ENCODE measurements at places on chromosomes 4 and X.

DNA sequence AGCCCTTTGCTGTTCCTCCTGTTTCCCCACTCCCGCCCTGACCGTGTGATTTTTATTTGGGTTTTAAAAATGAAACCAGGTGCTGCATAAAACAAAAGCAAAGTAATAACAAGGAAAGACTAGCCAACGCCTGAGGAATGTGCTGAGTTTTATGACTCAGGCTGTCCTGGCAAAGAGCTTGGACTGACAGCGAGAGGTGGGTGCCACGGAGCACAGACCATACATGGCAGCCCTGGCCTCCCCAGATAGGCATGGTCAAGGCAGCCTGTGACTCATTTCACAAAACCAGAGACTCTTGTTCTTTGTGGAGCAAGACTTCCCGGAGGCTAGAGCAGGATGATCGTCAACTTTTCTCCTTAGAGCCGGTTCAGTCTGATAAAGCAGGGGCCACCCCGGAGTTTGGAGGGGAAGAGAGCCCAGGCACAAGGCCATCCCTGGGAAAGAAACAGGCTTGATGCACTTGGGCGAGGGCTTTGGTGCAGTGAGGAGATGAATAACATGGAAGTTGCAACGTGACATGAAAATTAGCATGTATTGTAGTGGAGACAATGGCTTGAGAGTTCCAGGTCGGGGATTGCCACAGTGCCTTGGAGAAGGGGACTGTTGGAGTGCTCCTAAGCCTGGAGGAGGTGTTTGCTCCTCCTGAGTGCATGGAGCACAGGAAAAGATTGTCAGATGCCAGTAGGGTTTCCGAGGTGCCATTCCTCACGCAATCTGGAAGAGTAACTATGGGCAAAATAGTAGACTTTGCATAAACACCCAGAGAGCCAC, 54.8 kb downstream of the C4orf51 start:
- no peak for DNase-seq

DNA sequence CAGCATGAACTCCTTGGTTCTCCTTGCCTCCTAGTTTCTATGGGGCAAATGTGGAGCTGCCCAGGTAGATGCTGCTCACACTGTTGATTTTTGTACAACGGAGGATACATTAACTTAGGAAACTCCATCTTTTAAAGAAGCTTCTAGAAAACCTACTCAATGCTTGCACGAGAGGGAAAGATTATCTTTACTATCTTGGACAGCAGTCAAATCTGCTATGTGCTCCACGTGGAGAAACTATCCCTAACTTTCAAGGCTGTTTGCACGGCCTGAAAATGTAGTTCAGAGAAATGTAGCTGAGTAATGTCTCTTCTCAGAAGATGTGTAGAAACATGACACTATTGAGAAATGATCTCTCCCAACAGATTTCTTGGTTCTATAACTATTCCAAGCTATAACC, 1530.9 kb upstream of the PABPC4L start:
- DNase-seq: no peak

GRCh38 chrX:153971450-153972367, at the start of gene HCFC1:
TSS of gene HCFC1 (minus strand) at chrX:153971818. CDS start at chrX:153970840, 978 bp downstream.
- peak; percentile 79 for DNase-seq

GRCh38 chr4:8770518-8771257, 101.0 kb downstream of the HMX1 start:
- DNase-seq: peak; percentile 88

- no peak for DNase-seq
These were observed 1.0 kb upstream of the RNF150 start for GRCh38 chr4:141133999-141134995.

- DNase-seq: no peak
These were observed 2661.6 kb downstream of the PCDH7 start for GRCh38 chr4:33381816-33382215.

- DNase-seq: no peak
These were observed 55.3 kb upstream of the NOCT start for GRCh38 chr4:138960175-138960710.

- DNase-seq: no peak
These were observed 29.6 kb downstream of the SLC16A2 start for GRCh38 chrX:74450803-74451449.

DNA sequence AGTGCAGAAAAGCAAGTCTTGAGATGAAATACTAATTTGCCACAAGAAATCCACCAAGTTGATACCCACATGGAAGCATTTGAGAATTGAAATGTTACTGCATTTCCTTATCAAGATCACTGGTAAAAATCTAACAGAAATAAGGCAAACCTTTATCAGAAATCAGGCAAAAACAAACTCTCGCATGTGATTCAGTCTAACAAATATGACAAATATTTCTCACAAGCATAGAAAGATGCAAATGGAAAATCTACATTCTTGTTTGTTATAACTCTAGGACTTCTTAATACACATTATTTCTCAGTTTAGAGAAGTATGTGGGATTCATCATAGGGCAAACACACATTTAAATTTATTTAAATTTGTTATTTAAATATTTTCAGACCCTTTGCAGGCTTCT, 52.9 kb downstream of the TXK start:
- no peak for DNase-seq

DNA sequence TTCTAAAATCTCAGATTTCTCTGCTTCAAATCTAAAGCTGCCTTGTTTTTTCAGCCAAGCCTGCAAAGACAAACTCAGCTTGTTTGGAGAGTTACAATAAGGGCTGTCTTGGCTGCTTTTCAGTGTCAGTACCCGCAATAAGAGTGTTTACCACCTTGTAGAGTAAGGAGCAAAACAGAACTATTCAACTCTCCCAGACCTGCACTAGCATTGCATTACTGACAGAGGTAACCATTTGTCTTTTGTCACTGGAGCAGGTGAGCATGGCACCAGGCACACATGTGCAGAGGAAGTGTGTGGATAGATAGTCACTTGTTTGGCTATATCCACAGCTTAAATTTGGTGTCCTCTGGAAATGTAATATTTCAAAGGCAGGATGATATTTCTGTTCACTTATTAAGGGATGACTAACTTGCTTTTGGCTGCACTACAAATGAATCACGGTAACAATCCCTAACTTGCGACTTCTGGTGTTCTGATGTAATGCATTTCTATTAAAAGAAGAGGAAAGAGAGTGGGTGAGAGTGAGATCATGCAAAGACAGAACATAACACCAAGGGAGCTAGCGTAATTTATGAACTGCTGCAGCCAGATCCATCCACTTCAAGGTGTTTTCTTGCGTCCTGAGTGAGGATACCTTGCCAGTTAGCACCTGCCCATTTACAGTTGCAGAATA, 38.6 kb downstream of the PTCHD1 start:
- no peak for DNase-seq

- DNase-seq: peak; percentile 83
These were observed 48.6 kb upstream of the AP1S2 start for GRCh38 chrX:15903186-15903681.

DNA sequence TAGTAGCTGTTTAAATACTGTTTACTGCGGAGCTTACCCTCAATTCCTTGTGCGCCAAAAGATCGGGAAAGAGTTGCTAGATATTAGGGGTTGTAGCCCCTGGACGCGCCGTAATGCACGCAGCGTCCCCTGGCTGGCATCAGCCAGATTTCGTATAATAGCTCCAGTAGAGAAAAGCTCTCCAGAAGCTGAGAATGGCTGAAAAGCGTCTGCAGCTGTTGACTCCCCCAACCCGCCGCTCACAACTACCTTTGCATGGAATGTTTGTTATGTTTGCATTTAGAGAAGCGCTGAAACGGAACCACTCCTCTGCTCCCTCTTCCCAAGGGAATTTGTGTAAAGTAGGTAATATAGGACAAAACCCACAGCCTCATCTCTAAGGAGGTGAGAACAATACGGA, 3.7 kb downstream of the DOCK11 start:
- no peak for DNase-seq

DNA sequence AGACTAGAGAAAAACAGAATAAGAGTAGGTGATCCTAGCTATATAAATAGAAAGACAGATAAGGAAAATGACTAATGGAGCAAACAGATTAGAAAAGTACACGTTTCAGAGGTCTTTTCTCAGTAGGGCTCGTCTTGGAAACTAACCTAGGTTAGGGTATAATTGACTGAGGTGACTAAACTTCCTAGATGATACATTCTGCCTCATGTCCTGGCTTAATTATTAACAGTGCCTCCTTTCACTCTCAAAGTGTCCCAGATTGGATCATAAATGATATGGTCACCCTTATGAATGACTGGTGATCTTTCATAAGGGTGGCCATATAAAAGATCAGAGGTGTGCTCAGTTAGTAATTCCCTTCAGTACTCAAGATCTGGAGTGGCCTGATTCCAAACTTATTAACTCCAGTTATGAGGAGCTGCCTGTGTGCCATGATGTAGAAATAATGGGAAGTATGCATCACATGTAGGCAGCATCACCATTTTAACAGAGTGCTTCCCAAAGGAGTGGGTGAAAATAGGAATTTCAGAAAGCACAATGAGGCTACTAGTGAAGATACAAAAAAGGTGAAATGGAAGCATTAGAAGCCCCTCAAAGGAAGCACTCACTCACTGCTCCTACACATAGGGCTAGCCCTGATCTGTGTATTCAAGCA, 14.7 kb upstream of the GRIA3 start:
- DNase-seq: no peak

GRCh38 chrX:35461164-35461563, 337.0 kb upstream of the MAGEB16 start:
- no peak for DNase-seq

DNA sequence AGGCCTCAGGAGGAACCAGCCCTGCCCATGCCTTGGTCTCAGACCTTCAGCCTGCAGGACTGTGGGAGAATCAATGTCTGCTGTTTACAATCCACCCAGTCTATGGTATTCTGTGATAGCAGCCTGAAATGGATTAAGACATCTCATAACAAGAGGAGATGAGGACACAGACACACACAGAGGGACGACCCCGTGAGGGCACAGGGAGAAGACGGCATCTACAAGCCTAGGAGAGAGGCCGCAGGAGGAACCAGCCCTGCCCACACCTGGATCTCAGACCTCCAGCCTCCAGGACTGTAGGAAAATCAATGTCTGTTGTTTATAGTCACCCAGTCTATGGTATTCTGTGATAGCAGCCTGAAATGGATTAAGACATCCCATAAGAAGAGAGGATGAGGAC, 3.3 kb downstream of the SLC25A6 start:
- no peak for DNase-seq

GRCh38 chr4:36872679-36873078, 371.9 kb upstream of the NWD2 start:
- no peak for DNase-seq

DNA sequence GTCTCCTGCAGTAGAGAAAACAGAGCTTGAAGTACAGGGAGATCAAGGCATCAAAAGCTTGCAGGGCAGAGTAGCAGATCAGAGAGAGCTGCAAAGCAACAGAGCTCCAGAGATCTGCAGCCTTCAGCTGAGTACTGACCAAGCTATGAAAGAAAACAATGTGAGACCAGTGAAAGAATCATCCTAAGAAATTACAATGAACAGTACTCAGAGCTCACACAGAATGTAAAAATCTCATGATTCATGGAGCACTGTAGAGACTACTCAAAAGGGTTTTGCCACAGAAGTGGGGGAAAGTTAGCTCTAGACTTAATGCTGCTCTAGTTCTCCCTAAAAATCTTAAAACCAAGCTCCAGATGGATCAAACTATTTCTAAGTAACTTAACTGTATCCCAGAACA, 80.0 kb upstream of the MAB21L2 start:
- no peak for DNase-seq

DNA sequence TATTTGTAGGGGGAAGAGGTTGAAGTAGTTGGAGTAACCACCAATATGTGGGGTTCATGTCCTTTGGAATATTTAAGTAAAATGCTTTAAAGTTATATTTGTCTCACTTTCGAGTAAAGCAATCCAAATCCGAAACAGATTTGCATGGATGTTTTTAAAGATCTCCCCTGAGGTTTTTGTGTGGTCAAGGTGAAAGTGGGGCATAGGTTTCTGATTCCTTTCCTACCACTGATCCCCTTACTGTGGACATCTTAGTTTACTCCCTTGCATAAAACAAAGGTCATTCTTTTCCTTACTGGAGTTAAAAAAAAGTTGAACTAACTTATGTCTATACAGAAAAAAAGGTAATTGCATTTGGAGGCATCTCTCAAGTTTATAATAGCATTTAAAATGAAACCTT, 71.9 kb upstream of the PHOX2B start:
- DNase-seq: peak; percentile 34

DNA sequence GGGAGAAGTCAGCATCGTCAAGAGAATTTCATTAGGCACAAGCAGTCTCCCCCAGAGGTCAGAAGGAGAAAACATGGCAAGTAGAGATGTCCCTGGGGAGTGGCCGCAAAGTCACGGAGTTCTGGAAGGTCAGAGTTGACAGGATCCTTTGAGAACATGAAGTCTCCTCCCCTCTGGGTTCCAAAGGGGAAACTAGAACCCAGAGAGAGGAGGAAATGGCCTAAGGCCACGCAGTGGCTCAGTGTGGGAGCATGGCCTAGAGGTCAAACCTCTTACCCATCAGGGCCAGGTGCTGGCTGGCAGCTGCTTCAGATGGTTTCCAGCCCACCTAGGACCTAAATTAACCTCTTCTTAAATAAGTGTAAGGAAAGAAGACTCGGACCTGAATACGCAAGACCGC, 884 bp downstream of the IDH3G start:
- DNase-seq: no peak

DNA sequence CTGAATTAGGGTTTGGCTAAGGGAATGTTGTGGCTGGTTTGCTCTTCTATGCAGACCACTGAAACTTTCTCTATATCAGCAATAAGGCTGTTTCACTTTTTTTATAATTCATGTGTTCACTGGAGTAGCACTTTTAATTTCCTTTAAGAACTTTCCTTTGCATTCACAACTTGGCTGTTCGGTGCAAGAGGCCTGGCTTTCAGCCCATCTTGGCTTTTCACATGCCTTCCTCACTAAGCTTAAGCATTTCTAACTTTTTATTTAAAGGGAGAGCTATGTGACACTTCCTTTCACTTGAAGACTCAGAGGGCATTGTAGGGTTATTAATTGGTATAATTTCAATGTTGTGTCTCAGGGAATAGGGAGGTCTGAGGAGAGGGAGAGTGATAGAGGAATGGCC, 142.3 kb downstream of the SHROOM4 start:
- DNase-seq: no peak

DNA sequence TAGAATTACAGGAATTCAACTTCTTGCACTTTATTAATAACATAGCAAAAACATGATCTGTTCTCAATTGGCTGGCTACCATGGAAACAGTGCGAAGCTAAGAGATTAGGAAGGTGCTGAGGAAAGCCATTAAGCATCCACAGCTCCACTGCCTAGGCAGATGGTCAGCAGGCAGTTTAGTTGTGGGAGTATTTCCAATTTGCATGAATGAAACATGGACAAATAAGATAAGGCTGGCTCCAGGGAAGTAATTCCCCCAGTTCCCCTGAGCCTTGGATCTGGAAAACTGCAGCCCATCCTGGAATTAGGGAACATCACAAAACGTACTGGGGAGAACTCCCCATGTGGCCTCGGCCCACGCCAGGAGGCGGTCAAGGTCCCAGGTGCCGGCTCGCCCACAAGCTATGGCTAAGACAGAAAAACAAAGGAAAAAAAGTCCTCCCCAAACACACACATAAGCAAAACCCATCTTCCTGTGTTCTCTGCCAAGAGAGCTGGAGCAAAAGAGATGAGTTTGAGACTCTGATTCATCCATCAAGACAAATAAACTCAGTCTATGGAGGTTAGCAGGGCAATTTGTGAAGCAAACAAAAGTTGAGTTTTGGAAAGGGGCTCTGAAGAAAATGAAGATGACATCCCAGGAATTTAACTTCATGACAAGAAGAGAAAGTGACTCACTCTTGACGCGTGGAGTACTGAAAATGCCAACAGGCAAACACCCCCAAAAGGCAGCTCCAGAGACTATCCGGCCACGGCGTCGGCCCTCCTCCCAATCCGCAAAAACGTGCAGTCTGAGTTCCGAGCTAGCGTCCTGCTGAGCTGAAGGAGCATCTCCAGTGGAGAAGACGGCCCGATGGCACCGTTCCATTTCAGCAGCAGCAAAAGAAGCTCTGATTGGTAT, 45.1 kb downstream of the IGFBP7 start:
- no peak for DNase-seq

GRCh38 chrX:108734426-108734825, 1.9 kb downstream of the IRS4 start:
- no peak for DNase-seq

All from MM.1S (cell line).